ENCODE measurements at places on chromosomes 5 and 9.

DNA sequence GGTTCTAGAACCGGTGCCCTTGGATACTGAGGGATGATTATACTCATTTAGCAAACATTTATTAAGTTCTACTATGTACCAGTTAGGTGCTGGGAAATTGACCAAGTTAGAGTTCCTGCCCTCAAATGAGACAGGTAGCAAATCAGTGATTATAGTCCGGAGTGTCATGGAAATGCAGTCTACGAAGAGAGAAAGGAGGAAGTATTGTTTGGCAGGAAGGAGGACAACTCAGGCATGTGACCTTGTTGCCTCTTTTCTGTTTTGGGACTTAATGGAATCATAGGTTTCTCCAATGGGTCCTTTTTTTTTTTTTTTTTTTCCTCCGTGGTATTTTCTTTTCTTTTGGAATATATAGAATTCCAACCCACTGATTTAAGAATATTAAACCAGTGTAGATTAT lies 28.0 kb downstream of the OSTF1 start:
- DNase-seq = no peak

GRCh38 chr9:134304690-134305089 lies 21.6 kb upstream of the RXRA start:
- DNase-seq = no peak

GRCh38 chr9:37187713-37188439 lies 67.5 kb downstream of the ZCCHC7 start:
- no peak for DNase-seq

DNA sequence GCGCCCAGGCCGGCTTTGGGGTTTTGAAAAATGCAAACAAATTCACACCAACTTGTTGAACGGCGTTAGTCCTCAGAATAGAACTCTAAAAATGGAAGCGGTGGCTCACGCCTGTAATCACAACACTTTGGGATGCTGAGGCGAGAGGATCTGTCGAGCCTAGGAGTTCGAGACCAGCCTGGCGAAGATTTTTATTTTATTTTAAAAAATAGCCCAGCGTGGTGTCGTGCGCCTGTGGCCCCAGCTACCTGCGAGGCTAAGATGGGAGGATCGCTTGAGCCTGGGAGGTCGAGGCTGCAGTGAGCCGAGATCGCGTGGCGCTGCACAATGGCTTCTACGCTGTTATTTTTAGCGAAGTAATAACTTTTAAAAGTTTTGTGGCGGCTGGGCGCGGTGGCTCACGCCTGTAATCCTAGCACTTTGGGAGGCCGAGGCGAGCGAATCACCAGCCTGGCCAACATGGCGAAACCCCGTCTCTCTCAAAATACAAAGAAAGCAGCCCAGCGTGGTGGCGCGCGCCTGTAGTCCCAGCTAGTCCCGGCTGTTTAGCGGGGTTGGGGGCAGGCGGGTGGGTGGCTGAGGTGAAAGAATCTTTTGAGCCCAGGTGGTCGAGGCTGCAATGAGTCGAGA lies 694 bp upstream of the PLIN2 start:
- DNase-seq = peak; percentile 9

DNA sequence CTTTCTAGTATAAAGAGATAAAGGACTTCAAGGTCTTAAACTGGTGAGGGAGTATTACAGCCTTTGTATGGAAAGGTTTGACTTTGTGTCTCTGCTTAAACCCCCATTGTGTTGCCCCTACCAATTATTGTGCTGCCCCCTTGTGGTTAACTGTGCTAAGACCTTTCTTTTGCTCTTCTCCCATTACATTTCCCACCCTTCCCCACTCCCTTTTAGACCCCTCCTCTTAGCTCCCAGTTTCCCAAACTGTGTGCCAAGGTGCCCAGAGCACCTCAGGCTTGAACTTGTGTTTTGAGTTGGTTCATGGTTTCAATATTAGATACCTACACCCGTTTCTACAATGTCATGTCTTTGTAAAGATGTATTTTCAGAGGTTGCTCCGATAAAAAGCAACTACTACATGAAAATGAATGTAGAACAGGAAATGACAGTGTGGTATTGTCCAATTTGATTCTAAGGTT lies 2.9 kb downstream of the JAK2 start:
- peak; percentile 14 for DNase-seq

- no peak for DNase-seq
Observed at GRCh38 chr5:14744296-14745187, 80.0 kb downstream of the OTULIN start.

- DNase-seq = no peak
Observed at GRCh38 chr9:73182928-73183327, 31.3 kb downstream of the ANXA1 start.

GRCh38 chr9:99680191-99680590 lies 141.5 kb upstream of the NR4A3 start:
- DNase-seq = no peak

DNA sequence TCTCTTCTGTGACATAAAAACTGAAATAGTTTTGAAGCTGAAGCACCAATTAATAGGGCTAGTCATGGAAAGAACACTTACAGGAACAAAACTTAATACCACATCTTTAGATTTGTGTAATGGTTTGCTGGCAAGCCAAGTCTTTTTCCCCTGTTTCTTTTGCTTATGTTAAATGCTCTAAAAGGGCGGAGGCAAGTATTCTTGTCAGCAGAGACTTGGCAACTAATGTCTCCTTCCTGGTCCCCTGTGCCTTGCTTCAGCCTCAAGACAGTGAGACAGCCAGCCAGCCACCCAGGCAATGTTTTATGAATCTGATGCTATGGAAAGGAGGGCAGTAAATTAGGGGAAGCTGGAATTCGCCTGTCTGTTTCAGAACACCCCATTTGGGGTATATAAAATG lies 45.7 kb downstream of the PRRC1 start:
- DNase-seq = no peak

GRCh38 chr5:61702784-61703183 lies 370.7 kb downstream of the ZSWIM6 start:
- no peak for DNase-seq

DNA sequence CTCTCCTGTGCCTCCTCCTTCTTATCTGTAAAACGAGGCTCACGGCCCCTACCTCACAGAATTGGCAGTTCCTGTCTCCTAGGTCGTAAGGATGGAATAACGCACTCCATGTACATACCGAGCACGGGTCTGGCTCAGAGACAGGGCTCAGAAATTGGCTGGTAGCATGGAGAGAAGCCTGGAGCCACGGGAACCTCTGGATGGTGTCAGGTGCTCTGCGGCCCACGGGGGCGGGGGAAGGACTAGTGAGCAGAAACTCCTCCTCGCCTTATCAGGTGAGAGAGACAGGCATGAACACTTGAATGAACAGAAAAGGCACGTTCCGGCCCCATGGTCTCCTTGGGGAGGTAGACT lies 15.4 kb upstream of the C5orf47 start:
- DNase-seq = no peak

DNA sequence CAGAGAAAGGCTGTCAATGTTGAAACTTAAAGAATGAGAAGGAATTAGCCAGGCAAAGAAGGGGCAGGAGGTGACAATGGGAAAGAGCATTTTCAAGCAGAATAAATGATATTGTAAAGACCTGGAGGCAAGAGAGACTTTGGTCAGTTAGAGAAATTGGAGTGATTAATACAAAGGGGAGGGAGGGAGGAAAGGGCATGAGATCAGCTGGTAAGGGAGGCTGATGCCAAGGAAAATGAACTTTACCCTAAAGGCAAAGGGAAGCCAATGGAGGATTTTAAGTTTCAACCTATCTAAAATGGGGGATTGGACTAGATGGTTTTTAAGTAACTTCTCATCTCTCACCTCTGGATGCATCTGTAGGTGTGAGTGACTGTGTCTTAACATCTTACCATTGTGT lies 23.3 kb downstream of the C5 start:
- no peak for DNase-seq

- no peak for DNase-seq
Observed at GRCh38 chr9:110047955-110048402, 160.0 kb downstream of the C9orf152 start.

- peak; percentile 21 for DNase-seq
Observed at GRCh38 chr5:127564002-127564769, 46.7 kb downstream of the PRRC1 start.

- no peak for DNase-seq
Observed at GRCh38 chr5:41246376-41246775, 33.0 kb upstream of the C6 start.

DNA sequence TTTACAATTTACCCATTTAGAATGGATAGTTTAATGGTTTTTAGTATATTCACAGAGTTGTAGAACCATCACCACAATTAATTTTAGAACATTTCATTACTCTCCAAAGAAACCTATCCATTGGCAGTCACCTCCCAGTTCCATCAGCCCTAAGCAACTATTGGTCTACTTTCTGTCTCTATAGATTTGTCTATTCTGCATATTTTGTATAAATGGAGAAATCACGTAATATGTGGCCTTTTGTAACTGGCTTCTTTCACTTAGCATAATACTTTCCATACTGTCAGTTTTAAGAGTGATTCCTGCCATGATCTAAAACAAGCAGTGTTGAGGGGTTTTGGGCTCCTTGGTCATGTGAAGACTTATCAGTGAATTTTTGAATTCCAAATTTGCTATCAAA lies 12.7 kb downstream of the OCLN start:
- no peak for DNase-seq

GRCh38 chr9:121885345-121885901 lies 207.7 kb downstream of the TTLL11 start:
- no peak for DNase-seq

- DNase-seq = no peak
Observed at GRCh38 chr5:176319827-176320554, 41.6 kb downstream of the KIAA1191 start.

GRCh38 chr9:113608082-113608685 lies 144.7 kb downstream of the RGS3 start:
- no peak for DNase-seq

- no peak for DNase-seq
Observed at GRCh38 chr5:168879929-168880328, 300.8 kb upstream of the PANK3 start.

GRCh38 chr5:132498152-132498551 lies 7.6 kb upstream of the IRF1 start:
- no peak for DNase-seq

DNA sequence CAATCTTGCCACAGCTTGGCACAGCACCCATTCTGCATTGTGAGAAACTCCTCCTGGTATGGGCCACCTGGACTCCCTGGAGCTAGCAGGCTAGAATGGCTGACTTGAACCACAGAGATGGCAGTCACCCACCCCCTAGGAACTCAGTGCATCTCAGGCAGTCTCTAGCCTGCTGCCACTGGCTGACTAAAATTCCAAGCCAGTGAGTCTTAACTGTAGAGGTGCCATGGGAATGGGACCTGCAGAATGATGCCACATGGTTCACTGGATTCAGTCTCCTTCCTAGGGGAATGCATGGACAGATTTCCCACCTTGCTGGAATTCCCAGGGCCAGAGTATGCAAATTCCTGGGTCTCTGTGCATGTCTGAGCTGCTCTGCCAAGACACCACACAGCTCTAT lies 382.9 kb downstream of the MAN2A1 start:
- DNase-seq = no peak

DNA sequence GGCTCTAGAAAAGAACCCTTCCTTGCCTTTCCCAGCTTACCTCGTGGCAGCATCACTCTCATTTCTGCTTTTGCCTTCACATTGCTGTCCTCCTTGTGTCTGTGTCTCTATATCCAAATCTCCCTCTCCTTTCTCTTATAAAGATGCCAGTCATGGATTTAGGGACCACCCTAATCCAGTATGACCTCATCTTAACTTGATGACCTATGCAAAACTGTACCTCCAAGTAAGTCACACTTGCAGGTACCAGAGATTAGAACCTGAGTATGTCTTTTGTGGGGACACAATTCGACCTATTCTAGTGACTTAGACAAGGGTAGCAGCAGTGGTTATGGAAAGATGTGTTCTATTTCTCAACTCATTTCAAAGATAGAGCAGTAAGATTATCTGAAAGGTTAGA lies 160.1 kb downstream of the HMHB1 start:
- no peak for DNase-seq

DNA sequence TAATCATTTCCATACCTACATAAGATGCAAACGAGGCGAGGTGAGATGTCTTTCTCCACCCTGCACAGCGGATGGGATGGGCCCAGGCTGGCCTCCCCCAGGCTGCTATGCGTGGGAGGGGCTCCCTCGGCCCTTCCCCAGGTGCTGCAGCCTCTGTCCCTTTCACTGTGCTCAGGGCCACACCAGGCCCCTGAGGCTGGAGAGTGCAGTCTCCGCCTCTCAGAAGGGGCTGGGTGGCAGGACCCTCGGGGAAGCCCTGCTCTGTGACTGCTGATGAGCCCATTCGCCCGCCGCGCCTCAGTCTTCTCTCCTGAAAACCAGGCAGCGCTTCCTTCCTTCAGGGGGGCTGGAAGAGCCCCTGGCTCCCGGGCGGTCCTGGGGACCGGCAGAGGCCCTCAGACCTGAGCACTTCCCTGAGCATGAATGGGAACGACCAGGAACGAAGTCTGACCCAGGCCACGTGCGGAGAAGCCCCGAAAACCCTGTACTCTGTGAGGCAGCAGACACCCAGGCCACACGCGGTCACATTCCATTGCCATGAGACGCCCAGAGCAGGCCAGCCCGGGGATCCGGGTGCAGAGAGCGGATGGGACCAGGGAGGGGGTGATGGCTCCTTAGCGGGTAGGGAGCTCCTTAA lies 21.9 kb upstream of the NOTCH1 start:
- DNase-seq = no peak

DNA sequence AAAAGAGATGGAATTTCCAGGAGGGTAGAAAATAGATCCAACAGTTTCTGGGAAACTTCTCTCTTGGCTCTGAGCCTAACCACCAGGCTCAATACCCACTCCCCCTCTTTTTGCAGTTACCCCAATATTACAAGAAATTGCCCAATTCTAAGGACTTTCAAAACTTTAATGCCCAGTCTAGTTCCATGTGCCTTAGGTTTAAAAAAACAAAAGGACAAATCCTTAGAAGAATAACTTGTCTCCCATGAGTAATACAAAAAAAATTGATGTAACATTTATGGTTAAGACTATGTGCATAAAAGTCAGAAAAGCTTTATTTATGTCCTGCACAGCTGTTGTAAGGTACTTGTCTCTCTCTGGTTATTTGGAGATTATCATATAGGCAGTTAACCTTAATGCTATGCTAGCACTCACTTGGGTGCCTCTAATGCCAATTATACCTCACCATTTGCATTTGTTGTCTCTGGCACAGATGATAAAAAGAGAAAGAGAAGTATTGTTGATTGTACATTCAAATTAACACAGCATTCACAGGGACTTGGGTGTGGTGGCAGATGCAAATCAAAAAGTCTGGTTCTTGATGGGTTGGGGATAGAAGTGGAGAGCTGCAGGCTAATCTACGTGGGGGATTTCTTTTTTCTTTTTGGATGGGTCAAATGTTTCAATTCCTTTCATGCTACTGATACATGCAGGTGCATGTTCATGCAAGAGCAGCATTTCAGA lies 159.4 kb downstream of the PIK3R1 start:
- DNase-seq = no peak

GRCh38 chr5:133455676-133456075 lies 156.7 kb downstream of the FSTL4 start:
- DNase-seq = no peak

- no peak for DNase-seq
Observed at GRCh38 chr5:115686051-115686737, 60.4 kb upstream of the TMED7 start.

GRCh38 chr9:98010445-98010844 lies 27.3 kb downstream of the ANP32B start:
- DNase-seq = no peak
